ENCODE measurements at places on chromosomes 11 and 22.

DNA sequence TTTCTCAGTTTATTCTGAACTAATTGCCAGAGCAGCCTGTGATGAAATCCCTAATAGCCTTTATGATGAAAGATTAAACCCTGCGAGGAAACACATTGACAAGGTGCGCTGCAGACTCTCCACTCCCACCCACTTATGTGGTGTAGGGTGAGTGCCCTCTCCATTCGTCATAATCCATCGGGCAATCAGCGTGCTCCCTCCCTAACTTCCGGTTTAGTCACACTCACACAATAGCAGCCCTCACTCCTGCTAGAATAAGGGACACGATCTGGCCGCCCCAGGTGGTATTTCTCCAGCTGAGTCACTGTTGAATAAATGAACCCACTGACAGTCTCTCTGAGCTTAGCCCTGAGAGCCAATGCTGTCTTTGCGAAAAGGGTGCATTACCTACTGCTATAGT is 188.3 kb downstream of the OPCML start:
- DNase-seq = no peak

- DNase-seq = no peak
Measured at GRCh38 chr22:33869946-33870345, 50.3 kb downstream of the LARGE1 start.

DNA sequence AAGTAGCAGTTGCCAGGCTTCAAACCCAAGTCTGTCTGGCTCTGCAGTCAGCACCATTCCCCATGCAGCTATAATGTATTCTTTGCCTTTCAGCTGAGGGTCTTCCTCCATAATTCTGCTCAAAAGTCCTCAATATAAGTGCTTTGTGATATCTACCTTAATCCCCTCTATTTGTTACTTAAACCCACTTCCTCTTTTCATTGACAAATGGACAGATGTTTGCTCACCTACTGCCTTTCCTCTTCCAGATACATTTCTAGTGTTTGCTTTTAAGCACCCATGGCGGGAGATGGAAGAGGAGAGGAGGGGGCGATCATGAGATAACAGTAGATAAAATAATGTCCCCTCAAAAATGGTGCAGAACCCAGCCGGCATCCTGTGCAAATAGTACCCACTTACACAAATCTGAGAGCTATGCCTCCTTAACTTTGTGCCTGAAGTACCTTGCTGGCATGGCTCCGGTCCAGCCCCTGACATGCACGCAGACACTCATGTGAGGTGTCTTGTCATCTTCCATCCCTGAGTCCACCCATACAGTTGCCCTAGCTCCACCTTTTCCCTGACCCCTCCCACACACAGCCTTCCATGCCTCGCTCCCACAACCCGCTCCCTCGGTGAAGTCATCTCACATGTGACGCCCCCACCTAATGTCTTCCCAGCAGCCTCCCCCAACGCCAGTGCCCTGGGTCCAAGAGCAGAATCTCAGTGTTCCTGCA is 109.6 kb downstream of the TRIM29 start:
- no peak for DNase-seq

- DNase-seq = no peak
Measured at GRCh38 chr11:30292545-30292944, 30.4 kb upstream of the ARL14EP start.

DNA sequence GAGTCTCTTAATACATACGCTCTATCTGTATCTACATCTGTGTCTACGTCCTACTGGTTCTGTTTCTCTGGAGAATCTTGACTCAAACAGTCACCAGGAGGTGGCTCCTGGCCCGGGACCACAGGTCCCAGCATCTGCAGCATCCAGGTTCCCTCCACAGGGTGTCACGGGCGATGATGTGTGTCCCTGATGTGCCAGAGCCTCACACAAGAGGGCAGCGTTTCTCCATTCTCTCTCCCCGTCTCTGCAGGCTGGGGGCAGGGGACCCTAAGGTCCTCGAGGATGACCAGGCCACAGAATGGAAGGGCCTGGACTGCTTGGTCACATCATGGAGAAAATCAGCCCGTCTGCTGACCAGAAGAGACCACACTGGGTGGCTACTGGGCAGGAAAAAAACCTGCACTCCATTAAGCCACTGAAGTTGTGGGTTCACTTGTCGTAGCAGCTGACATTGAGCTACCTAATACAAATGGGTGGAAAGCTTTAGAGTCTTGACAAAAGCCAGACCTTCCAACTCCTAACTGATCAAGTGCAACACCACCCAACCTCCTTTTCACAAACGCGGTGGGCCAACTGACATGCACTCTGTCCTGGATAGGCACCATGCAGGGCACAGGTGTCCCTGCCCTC is 392.5 kb downstream of the CTTN start:
- DNase-seq = no peak

GRCh38 chr11:13016415-13016814 is 7.3 kb downstream of the RASSF10 start:
- DNase-seq = no peak

DNA sequence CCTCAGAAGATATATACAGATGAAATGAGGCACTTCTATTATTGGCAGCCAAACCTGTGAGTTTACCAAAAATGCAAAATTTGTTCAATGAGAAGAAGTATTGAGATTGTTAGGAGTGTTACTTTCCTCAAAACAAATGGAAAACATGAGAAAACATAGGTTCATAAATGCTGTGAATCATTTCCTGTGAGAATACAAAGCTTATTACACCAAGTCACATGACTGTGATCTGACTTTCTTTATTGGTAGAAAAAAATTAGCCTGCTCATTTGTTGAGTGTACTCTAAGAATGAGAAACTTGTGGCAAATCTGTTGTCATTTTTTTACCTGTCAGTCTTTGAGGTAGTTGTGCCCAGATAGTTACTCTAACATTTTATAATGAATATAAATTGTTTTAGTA is 215.1 kb downstream of the TMEM135 start:
- DNase-seq = no peak

DNA sequence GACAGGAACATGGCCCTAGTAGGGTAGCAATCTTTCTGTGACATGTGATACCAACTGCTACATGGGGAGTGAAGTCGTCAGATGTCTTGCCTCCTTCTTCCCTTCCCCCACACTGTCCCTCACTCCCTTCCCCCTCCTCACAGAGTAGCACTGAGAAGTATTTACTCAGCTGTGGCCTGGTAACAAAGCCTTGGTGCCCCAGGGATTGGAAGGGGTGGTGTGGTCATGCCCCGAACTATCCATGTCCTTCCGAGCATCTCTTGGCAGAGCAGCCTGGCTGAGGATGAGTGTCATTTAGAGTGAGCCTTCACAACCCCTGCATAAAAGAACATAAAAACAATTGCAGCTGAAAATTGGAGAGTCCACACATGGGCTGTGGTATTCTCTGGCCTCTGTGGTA is 46.1 kb downstream of the ARFGAP2 start:
- no peak for DNase-seq

DNA sequence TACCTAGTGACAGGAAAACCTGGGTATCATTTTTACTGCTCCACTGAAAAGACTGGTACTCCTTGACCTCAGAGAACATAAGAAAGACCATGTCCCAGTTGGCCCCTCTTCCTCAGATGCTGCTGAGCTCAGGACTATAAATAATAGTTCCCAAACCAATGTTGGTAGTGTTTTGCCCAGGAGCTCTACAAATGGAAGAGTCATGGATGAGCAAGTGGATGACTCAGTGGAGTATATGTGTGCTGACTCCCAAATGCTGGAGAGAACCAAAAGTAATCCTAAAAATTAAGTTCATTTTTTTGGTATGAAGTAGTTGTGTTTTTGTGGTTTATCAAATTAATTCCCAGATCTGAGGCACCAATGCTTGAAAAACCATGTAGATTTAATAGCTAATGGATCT is 482.0 kb downstream of the KCNA4 start:
- no peak for DNase-seq

DNA sequence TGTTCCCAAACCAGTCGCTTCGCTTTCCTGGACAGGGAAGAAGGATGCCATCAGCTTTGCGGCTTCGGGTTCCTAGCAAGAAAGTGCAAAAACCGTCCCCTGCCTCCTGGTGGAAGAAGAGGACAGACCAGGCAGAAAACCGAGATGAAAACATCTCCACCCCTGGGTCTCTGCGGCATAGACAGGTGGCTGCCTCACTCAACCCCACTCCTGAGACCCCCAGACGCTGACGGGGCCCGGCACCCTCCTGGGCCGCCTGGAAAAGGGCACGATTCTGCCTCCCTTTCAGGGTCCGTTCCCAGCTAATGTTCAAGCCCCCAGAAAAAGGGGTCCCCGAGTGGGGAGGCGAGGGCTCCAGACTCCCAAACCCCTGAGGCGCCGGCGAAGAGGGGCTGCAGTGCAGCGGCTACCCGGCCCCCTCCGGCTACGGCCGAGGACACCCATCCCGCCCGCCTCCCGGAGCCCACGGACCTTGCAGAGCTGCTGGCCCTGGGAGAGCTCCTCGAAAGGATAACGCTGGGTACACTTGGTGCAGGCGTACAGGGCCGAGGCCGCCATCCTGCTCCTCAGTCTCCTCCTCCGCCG is 569 bp downstream of the FAM76B start:
- peak; percentile 8 for DNase-seq

GRCh38 chr11:102415304-102415916 is 37.2 kb downstream of the TMEM123 start:
- no peak for DNase-seq

DNA sequence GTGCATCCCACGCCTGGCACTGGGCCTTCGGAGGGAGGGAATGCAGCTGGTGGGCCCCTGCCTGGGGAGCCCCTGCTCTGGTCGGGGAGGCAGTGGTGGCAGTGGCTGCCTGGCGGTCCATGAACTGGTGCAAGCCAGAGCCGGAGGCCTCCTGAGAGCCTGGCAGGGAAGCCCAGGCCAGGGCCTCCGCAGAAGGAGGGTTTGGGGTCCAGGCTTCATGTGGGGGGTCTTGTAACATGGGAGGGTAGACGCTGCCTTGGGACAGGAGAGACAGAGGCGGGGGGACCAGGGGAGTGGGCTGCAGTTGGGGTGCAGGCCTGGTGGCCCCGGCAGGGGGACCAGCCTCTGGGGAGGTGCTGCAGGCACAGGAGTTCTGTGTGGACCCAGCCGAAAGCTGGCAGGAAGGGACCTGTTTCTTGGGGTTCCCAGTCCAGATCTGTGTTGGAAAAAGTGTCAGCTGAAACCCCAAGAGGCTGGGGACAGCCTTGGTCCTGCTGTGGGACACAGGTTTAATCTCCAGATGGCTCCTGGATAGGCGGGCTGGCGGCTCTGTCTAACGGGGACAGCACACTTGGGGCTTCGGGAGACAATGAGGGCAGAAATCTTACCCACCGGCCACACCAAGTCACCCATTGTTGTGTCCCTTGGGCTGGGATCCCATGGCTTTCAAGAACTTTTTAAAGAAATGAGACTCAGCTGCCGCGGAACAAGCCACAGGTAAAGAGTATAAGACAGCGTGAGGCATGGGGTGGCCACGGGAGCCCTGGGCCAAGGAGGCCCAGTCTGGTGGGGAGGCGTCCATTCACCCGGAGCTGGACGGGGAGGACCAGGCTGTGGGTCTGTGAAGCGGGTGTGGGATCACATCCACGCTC is 73.5 kb downstream of the KCNQ1 start:
- DNase-seq = no peak

GRCh38 chr11:70747285-70747684 is 349.0 kb downstream of the CTTN start:
- DNase-seq = no peak

- DNase-seq = no peak
Measured at GRCh38 chr11:111634981-111635705, 32.9 kb downstream of the SIK2 start.

- no peak for DNase-seq
Measured at GRCh38 chr11:74602637-74603556, 10.5 kb downstream of the POLD3 start.

DNA sequence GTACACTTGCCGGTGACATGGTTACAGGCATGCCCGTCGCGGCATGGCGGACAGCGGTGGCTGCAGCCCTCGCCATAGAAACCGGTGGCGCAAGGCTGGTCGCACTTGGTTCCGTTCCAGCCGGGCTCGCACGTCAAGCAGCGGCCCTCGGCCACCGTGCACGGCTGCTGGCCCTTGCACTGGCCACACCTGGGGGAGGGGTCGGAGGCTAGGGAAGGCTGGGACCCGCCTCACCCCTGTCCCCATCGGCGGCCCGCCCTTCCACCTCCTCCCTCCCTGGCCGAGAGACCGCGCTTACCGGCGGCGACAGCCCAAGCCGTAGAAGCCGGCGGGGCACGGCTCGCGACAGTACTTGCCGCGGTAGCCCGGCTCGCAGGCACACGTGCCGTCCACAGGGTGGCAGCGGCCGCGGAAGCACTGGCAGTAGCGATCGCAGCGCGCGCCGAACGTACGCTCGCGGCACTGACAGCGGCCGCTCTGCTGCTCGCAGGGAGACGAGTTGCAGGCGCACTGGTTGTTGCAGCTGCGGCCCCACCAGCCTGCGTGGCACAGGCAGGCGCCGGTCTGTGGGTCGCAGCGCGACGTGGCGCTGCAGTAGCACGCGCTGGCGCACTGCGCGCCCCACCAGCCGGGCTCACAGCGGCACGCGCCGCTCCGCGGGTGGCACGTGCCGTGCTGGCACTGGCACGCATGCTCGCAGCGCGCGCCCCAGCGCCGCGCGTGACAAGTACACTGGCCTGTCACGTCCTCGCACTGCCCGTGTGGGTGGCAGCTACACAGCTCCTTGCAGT is 6.7 kb downstream of the SCARF2 start:
- peak; percentile 55 for DNase-seq

GRCh38 chr11:122075016-122075415 is 41.0 kb downstream of the BLID start:
- no peak for DNase-seq

GRCh38 chr11:119739975-119740374 is 11.0 kb upstream of the NECTIN1 start:
- no peak for DNase-seq

DNA sequence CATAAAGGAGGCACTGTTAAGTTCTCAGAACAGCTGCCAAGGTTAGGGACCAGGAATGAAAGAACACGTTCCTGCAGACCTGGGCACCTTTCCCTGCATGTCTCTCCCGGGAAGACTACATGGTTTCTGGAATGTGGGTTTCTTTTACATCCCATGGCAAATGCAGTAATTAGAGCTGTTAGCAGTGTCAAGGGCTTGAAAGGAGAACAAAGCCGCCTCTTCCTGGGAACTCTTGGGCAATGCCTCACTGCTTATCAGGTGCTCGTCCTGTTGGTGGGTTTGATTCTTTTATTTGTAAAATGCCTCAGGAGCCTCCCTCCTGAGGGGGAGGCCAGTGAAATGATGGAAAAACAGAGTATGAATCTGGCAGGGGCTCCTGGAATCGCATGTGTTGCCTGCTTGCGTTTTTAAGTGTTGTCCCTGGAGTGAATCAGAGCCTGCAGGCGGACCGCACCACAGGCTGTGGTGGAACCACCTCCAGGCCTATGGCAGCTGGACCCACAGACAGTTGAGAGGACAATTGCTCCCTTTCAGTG is 723 bp upstream of the C22orf31 start:
- no peak for DNase-seq

DNA sequence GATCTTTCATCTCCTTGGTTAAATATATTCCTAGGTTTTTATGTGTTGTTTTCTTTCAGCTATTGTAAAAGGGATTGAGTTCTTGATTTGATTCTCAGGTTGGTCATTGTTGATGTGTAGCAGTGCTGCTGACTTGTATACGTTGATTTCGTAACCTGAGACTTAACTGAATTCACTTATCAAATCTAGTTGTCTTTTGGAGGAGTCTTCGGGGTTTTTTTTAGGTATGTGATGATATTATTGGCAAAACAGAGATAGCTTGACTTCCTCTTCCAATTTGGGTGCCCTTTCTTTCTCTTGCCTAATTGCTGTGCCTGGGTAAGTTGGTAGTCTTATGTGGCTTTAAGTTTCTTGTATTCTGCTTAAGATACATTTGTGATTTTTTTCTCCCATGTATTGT is 52.8 kb downstream of the CBL start:
- no peak for DNase-seq
